ENCODE measurements at places on chromosomes 16 and 17.

DNA sequence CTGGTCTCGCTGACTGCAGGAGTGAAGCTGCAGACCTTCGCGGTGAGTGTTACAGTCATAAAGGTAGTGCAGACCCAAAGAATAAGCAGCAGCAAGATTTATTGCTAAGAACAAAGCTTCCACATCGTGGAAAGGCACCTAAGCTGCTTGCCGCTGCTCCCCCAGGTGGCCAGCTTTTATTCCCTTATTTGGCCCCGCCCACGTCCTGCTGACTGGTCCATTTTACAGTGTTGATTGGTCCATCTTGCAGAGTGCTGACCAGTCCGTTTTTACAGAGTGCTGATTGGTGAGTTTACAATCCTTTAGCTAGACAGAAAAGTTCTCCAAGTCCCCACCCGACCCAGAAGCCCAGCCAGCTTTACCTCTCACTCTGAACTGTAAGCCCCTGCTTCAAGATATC lies 227.8 kb downstream of the ABCC12 start:
- DNase-seq: no peak

- DNase-seq: no peak
Observed at GRCh38 chr17:17766077-17766743, 70.6 kb downstream of the SREBF1 start.

DNA sequence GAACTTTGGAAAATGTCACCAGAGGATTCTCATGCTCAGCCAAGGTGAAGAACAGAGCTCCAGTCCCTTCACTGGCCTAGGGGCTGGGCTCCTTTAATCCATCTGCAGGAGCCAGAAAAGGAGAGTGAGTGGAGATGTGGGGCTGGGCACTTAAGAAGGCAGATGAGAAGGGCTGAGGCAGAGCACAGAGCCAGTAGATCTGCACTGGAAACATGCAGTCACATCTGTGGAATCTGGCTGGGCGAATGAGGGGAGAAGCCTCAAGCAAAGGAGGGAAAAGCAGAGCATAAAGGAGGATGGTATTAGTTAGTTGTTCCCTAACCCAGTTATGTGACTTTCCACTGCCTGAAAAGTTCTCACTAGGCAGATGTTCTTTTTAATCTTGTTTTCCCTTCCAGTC lies 50.4 kb upstream of the BCAR1 start:
- DNase-seq: no peak

GRCh38 chr17:80691784-80692183 lies 147.1 kb downstream of the RPTOR start:
- no peak for DNase-seq

DNA sequence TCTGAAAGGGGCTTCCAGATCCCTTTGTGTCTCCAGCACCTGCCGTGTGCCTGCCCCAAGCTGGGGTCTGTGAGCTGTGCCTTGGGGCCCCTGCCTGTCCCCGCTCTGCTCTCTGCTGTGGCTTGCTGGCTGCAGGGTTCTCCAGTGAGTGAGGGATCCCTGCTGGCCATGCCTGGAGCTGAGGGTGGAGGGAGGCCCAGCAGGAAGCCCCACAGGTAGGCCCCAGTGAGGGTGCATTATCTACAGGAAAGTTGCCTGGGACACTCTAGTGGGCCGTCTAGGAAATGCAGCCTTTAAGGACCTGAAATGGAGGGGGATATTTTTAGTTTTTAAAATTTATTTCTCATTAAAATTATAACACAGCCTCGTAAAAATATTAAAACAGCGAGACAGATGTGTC lies 50.9 kb downstream of the JPH3 start:
- no peak for DNase-seq

- DNase-seq: no peak
Observed at GRCh38 chr17:4344926-4345325, 21.5 kb downstream of the UBE2G1 start.

- no peak for DNase-seq
Observed at GRCh38 chr17:9802294-9802693, 10.9 kb upstream of the DHRS7C start.

DNA sequence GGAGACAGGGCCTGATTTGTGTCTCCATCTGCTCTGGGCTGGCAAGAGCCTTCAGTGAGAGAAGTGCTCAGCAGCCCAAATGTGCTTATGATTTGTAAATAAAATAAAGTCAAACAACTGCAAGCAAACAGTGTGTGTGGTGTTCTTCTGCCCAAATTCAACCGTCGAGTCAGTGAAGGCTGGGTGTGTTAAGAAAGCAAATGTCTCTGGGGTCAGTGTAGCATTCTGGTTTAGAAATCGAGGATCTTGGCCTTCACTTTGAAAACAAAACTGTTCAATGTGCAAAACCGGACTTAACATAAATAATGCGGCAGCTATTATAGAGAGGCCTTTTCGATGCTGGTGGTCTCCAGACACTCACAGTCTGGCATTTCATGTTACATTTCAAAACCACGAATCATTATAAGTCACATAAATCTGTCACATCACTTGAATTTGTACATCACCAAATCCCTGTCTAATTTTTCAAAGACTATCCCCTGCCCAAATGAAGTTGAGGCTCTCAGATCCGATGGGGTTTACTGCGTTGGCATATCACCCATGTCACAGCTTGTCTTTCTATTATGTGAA lies 158.6 kb upstream of the MYOCD start:
- DNase-seq: no peak

DNA sequence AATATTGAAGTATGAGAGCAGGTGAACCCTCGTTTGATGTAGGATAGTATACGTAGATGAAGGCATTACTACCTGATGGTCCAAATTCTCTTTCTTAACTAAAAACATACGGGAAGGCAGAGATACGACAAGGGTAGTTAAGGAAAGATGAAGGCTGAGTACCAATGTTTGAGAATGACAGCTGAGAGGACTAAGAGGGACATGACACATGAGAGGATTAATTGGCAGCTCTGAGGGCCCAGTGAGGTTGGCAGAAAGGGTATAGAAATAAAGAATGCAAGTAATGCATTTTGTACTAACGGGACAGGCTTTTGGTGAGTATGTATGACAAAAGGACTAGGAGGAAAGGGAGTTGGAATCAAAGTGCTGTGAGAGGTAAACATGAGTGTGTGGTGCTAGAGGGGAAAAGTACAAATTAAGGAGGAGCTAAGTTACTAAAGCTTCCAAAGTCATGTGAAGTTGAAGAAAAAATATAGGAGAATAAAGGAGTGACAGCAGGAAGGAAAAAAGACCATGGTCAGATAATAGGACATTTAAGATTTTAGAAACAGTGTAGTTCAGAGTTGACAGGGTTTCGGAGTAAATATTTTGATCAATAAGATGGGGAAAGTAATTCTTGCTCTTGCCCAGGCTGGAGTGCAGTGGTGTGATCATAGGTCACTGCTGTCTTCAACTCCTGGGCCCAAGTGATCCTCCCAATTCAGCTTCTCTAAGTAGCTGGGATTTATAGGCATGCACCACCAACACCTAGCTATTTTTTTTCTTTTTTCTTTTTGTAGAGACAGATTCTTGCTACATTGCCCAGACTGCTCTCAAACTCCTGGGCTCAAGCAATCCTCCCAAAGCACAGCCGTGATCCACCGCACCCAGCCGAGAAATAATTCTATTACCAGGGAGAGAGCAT lies 43.1 kb upstream of the ITGA2B start:
- no peak for DNase-seq

GRCh38 chr17:48925251-48925990 lies 17.2 kb downstream of the UBE2Z start:
- no peak for DNase-seq

- DNase-seq: peak; percentile 78
Observed at GRCh38 chr17:41689497-41690299, 1.0 kb downstream of the EIF1 start.

DNA sequence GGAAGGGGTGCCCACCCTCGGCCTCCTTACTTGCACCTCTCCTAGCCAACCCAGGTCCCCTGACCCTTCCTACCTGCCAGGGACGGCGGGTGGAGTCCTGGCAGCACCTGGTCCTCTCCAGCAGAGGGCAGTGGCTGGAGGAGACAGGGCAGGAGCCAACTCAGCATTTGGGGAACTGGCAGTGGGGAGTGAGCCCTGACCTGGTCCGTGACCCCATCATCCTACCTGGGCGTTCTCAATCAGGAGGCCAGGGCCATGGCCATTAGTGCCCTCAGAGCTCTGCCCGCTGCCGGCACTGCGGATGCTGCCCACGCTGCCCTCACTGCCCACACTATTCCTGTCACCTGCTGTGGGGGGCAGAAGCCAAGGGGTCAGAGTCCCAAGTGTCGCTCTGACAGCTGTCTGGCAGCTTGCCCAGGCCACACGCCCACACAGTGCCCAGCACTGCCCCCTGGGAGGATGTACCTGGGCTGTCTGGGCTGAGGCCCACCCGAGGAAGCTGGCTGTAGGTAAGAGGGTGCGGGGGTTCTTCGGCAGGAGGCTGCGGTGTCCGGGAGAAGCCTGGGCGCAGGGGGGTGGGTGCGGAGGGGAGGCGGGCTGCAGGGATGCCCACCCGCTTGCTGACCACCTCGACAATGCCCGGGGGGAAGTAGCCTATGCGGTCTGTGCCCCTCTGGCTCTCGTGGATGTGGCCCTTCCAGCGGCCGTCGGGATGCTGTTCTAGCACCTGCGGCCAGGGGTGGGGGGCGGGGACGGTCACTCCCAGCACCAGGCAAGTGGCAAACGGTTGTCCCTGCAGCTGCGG lies 10.8 kb downstream of the CASKIN2 start:
- no peak for DNase-seq

GRCh38 chr16:81421536-81421935 lies 23.1 kb upstream of the CMIP start:
- DNase-seq: no peak

DNA sequence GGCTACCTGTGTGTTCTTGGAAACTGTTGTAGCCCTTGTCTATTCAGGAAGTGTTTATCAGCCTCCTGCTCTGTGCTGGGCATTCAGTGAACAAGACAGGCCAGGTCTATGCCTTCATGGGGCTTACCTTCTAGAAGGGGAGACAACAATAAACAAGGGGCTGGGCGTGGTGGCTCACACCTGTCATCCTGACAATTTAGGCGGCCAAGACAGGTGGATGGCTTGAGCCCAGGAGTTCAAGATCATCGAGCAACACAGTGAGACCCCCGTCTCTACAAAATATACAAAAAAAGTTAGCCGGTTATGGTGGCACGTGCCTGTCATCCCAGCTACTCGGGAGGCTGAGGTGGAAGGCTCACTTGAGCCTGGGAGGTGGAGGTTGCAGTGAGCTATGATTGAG lies 5.5 kb upstream of the GSG1L start:
- DNase-seq: no peak

- no peak for DNase-seq
Observed at GRCh38 chr17:29004081-29004692, 1.6 kb downstream of the SEZ6 start.

- DNase-seq: peak; percentile 4
Observed at GRCh38 chr16:76579277-76579922, 302.2 kb downstream of the CNTNAP4 start.

DNA sequence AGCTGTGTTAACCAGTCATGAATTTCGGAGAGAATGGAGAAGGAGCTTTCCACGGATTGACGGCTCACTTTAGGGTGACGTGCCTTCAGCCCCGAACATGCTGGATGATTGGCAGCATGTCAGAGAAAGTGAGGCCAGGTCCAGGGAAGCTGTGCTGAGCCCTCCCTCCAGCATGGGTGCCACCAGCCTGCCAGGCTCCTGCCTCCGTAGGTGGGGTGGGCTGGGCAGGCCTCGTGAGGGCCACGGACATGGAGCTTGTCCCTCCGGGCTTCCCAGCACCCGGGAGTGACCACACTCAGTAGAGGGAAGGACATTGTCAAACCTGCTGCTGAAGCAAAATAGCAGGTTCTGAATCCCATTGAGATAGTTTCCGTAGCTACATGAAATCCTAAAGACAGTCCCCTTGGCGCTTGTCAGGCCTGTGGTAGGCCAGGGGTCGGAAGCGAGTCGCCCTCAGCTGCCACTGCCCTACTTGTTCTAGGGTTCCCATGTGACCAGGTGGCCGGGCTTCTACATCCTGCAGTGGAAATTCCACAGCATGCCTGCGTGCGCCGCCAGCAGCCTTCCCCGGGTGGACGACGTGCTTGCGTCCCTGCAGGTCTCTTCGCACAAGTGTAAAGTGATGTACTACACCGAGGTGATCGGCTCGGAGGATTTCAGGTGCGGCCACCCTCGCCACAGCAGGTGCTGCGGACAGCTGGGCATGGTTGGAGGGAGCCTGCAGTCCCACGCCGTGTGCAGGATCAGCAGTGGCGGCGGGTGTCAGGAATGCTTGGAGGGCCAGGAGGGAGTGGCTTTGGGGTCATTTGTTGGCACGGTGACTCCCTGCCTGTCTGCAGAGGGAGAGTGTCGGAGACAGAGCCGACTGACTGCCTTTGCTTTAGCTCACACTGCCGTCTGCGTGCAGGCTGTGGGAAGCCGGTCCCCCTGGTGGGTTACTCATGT lies 72.3 kb downstream of the SEC14L1 start:
- no peak for DNase-seq

GRCh38 chr16:17380613-17381012 lies 90.1 kb downstream of the XYLT1 start:
- no peak for DNase-seq

DNA sequence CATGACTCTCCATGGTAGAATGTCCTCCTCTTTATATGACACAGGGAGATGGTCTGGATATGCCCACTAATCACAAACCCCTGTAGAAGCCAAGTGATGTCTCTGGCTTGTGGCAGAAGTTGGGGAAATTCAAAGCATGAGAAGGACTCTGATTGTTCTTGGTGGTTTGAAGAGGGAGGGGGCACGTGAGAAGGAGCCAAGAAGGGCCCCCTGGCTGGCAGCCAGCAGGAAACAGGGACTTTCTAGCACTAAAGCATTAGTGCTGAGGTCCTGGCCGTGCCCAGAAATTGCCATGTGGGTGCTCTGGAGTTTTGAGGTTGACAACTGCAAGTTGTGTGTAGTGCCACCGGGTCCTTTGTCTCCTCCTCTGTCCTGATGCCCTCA lies 199.9 kb downstream of the LGALS9B start:
- DNase-seq: no peak

DNA sequence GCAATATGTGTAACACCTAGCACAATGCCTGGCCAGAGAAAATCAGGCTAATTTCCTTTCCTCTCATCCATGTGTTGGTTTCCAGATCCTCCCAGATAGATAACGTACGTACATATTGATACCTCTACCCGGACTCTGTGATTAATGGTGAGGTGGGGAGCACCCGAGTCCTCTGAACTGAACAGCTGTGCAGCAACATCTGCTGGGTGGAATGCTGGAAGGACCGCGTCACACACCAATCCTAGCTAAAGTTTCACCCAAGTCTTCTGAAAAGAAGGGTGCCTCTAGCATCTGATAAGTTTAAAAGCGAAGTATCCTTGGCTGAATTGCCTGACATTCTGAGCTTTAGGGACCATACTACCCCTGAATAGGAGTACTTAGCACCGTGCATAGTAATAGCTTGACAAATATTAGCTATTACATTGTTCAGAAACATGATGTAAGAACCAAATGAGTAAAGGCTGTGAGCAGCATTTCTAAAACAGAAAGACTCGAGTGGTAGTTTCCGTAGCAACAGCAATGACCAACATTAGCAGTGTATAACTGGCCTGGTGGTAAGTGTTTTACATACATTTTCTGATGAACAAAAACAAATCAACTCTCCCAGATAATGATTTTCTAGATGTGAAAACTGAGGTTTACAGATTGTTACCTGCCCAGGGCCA lies 91.4 kb downstream of the SYCE1L start:
- DNase-seq: no peak
